Esophagus muscularis mucosa (tissue), 4 donors: ENCODE measurements at places on chromosomes 13 and 19. TPM values are rescaled to one million over a fixed set of nuclear protein-coding genes. Genes with fewer than 3 reads are reported as not detected.

PDX1 gene
- total RNA-seq = not detected

RABAC1 gene
- 170 TPM for total RNA-seq

CGB8 gene
- total RNA-seq = not detected

CYP4F3 gene
- total RNA-seq = 0.66 TPM

DNA sequence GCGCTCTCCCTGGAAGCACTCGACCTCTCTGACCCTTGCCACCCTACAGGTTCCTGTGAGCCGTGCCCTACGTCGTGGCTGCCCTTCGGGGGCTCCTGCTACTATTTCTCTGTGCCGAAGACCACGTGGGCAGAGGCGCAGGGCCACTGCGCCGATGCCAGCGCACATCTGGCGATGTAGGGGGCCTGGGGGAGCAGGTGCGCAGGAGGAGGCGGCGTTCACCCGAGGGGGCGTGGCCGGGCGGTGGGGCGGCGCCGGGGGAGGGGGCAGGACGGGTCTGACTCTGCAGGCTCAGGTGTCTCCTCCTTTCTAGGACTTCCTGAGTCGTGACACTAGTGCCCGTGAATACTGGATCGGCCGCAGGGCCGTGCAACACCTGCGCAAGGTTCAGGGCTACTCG, 26.4 kb downstream of the CLEC4M start:
- no peak for DNase-seq

DNA sequence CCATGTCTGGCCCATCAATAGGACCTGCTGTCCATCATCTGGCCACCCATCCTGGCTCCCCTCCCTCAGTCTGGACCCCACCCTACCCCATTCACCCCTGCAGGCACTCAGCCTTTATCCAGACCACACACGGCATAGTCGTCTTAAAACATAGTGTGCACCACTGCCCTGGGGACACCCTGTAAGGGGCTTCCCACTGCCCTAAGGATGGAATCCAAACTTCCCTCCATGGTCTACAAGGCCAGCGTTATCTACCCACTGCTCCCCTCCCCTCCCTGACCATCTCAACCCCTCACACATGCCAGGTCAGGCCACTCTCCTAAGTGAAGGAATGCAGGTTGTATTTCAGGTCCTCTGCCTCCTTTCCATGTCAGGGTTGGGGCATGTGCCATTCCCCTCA, 352.7 kb upstream of the ZNF507 start:
- DNase-seq = peak; percentile 53

DNA sequence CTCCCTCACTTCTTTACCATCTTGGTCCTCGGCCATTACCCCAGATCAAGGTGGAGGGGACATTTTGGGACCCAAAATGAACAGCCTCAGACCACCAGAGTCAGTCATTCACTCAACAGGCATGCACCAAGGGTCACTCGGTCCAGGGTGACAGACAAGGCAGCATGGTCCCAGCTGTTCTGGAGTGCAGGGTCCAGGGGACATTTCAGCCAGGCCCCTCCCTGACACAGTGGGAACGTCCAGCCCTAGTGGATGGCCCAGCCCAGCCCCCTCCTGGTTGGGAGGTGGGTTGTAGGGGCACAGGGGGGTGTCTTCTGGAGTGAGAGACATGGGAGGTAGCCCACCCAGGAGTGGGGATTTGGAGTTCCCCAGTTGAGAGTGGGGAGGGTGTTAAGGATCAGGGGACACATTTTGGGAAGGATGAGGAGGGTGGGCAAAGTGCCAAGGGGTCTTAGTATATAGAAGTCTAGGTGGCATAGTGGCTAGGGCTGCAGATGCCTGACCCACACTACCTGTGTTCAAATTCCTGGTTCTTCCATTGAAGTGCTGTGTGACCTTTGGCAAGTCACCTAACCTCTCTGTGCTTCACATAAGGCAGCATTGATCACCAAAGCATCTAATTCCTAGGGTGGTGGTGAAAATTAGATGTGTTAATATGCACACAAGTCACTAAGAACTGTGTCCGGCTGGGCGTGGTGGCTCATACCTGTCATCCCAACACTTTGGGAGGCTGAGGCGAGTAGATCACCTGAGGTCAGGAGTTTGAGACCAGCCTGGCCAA, 2.5 kb upstream of the FCER2 start:
- DNase-seq = no peak

- DNase-seq = peak; percentile 42
Measured at GRCh38 chr13:50375792-50376191, 360.5 kb downstream of the KCNRG start.

- DNase-seq = no peak
Measured at GRCh38 chr19:15323496-15324235, 8.7 kb downstream of the BRD4 start.

- no peak for DNase-seq
Measured at GRCh38 chr13:42602906-42603305, 29.0 kb downstream of the TNFSF11 start.

DNA sequence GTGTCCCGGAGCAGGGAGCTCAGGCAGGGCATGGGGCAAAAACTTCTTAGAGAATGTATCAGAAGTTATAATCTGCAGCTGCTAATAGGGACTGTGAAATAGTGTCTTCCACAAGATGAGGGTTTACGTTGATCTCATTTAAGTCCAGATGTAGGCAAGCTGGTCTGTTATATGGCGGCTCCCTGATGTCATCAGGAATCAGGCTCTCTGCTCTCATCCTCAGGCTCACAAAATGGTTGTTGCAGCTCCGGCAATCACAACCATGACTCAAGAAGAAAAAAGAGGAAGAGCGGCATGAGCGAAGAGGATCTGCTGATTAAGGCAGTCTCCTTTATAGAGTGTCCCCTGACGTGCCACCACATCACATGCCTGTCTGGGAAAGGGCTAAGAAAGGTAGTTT, 191.3 kb downstream of the KLF5 start:
- DNase-seq = no peak
